ENCODE measurements at places on chromosomes 2 and 18. TPM values are rescaled to one million over a fixed set of nuclear protein-coding genes. Genes with fewer than 3 reads are reported as not detected.

DNA sequence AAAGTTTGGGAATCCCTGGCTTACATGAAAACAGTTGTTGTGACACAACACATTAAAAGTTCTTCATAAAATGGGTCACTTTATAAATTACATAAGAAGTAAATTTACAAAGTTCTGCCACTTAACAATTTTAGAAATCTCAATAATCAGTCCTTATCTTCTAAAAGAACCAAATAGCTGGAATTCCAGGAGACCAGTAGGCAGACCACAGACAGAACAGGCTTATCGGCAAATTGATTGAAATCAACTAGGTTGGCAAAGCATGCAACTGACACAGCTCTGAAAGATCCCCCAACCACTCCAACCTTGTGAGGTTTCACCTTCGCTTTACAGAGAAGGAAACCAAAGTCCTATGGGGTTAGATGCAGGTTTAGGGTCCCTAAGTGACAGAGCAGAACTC lies 103.0 kb downstream of the DNER start:
- no peak for DNase-seq

GRCh38 chr18:24605444-24605843 lies 145.0 kb downstream of the HRH4 start:
- no peak for DNase-seq

Gene DSG4
- total RNA-seq, result not detected

Gene IRS1
- 8.0 TPM for total RNA-seq

Gene DOCK10
- total RNA-seq, result 273 TPM

Gene RGPD3
- 0.14 TPM for total RNA-seq
